Vagina (tissue), 2 donors: ENCODE measurements at places on chromosomes 5 and 9. TPM values are rescaled to one million over a fixed set of nuclear protein-coding genes. Genes with fewer than 3 reads are reported as not detected.

HINT2 gene
- total RNA-seq, result 24.1 TPM

PCDHA8 gene
- total RNA-seq, result 0.49 TPM

KCNV2 gene
- total RNA-seq, result not detected

PHF24 gene
- 0.25 TPM for total RNA-seq

ACTBL2 gene
- total RNA-seq, result not detected
